ENCODE measurements at places on chromosomes 16 and 17.

DNA sequence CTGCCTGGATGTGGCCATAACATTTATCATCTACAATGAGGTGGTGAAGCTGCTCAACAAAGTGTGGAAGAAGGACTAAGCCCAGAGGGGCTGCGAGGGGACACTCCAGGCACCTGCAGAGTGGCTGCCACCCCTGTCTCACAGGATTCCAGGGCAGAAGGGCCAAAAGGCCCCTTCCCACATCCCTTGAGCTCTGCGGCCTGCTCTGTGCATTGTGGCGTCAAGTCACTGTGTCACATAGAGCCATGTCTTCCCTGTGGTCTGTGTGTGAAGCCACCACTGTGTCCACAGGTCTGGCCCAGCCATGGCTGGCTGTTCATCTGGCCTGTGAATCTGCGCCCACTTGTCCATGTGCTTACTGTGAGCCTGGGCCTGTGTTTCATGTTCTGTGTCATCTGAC, 1714.6 kb downstream of the TP53TG3F start:
- DNase-seq, result peak; percentile 5

DNA sequence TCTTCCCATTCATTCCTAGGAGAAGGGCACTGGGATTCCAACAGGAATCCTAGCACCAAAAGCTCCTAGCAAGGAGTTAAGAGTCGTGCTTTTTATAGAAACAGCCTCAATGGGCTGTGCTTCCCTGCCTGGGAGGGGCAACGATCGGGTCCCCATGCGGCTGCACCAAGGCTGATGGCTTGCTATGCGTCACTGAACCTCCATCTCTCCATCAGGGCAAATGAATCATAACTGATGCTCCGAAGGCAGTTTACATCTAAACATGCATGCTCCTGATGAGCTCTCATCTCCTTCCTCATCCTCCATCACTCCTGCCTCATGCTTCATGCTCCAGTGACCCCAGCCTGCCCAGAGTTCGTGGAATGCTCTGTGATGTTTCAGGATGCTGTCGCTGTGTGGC, 270.5 kb downstream of the FOXL1 start:
- DNase-seq, result no peak

DNA sequence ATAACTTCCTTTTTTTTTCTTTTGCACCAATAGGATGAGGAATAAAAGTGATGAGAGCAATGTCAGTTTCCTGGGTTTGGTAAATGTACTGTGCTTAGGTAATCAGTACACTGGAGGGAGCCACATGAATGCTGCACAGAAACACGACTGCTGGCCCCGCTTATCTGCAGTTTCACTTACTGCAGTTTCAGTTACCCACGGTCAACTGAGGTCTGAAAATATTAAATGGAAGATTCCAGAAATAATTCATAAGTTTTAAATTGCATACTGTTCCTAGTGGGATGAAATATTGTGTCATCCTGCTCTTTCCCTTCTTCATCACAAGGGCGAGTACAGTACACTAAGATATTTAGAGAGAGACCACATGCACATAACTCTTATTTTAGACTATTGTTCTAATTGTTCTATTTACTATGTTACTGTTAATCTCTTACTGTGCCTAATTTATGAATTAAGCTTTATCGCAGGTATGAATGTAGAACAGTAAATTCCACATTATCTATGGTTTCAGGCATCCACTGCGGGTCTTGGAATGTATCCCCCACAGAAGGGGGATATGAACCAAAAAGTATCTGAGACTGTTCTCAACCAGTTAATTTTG, 6.4 kb upstream of the LGALS3BP start:
- no peak for DNase-seq

- peak; percentile 63 for DNase-seq
Measured at GRCh38 chr17:8629371-8630226, 926 bp downstream of the MYH10 start.
